ENCODE measurements at places on chromosomes 12 and 14.

- DNase-seq: peak; percentile 31
Measured at GRCh38 chr14:102802834-102803523, 25.7 kb downstream of the TRAF3 start.

DNA sequence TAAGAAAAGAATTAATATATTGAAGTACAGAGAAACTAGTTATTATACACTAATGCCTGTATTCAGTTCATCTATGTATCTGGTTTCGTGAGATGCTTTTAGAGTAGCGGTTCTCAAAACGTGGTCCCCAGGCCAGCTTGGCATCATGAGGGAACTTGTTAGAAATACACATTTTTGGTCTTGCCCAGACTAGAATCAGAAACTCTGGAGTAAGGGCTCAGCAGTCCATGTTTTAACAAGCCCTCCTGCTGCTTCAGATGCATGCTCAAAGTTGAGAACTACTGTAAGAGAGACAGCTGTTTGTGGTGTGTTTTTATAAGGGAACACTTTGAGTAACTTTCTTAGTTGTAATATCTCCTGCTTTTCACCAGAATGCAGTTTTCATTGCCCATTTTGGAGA, 18.1 kb downstream of the GPATCH2L start:
- no peak for DNase-seq

DNA sequence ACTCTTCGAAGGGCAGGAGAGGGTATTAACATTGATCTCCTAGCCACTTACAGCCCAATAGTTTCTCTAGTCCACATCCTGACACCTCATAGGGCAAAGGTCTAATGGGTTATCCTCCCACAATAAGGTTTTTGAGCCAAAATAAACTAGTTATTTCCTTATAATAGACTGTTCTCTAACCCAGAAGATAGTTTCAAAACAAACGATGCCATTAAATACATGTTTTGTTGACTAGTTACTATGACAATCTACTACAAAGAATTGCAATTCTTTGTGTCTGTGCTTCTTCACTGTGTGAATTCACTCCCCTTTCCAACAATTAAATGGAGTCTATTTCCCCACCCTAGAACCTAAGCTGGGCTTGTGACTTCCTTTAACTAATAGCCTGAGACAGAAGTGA, 6.4 kb upstream of the ACTR10 start:
- DNase-seq: no peak

DNA sequence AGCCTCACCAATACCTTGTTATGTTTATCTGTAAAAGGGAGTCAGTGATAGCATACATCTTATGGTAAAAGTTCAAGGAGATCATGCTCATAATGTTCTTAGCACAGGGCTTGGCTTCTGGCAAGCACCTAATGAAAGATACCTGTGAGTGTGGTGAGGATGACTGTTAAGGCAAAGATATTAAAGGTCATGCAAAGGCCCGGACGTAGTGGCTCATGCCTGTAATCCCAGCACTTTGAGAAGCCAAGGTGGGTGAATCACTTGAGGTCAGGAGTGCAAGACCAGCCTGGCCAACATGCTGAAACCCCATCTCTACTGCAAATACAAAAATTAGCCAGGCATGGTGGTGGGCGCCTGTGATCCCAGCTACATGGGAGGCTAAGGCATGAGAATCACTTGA, 425.9 kb upstream of the TBX3 start:
- no peak for DNase-seq

- DNase-seq: no peak
Measured at GRCh38 chr12:59119676-59120075, 199.4 kb upstream of the LRIG3 start.

DNA sequence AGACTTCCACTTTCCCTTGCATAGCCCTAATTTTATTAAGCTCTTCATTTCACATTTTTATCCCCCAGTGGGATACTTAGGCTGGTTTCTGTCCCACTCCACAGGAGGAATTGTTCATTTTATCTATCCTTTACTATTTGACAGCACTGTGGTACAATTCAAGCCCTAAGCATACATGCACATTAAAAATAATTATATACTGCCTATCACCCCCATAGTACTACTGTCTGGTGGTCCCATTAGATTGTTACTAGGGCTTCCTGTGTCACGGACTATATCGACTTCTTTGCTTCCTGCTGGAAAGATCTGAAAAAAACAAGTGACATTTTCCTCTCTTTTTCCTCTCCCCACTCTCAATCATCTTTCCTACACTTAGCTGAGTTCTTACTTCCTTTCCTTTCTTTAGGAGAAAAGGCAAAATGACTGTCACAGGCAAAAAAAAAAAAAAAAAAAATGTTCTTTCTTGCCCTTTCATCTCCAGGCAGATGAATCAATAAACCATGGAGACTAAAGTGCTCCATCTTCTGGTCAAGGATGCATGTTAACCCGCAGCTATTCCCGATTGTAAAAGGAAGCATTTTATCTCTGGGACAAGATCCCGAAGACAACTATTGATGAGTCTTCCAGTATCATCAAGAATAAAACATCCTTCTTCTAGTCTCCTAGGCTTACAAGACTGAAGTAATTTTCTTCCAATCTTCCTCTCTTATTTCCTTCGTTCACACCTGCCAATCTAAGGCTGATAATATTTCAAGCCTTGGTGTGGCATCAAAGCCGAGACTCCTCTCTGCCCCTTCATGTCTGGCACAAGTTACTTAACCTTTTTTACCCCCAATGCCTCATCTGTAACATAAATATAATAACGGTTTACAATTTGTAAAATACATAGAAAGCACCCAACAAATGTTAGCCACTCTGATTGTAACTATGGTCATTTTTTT, 94.4 kb upstream of the PLEKHG7 start:
- DNase-seq: no peak

- no peak for DNase-seq
Measured at GRCh38 chr12:128240745-128241144, 26.2 kb upstream of the TMEM132C start.

- no peak for DNase-seq
Measured at GRCh38 chr14:52877628-52878027, 73.2 kb downstream of the FERMT2 start.

DNA sequence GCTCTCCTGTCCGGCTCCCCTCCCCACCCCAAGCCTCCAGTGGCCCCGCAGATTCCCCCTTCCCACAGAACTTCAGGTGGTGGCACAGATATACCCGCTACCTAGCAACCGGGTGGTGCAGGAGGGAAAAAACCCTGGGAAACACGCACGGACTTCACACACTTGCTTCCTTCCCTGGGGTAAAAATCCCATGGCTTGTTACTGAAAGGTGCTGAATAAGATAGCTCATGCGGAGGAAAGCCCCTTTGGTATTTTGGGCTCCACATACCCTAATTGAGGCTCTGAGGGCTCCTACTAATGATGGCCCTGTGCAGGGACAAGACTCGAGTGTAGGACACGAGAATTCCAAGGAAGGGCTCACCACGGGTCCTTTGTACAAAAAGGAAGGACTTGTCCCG, 869 bp upstream of the RIMBP2 start:
- no peak for DNase-seq

GRCh38 chr12:49789992-49790391, 38.2 kb downstream of the NCKAP5L start:
- DNase-seq: no peak

- DNase-seq: no peak
Measured at GRCh38 chr12:93569301-93569655, 3.2 kb upstream of the SOCS2 start.

Measured in activated effector memory CD4-positive, alpha-beta T cell treated with anti-CD3 and anti-CD28 coated beads, Interleukin-2, amount 50 U/mL, for 16 hours (primary cell).